ENCODE measurements at places on chromosomes 7 and 10. TPM values are rescaled to one million over a fixed set of nuclear protein-coding genes. Genes with fewer than 3 reads are reported as not detected.

GRCh38 chr7:72445075-72445474, 32.9 kb upstream of the CALN1 start:
- no peaks in the 10 kb centered on the region for H3K36me3 ChIP-seq

- H3K36me3 ChIP-seq = peaks cover 50% of the 10 kb centered on the region
- no peak overlapping the region for H3K4me3 ChIP-seq
- no peak overlapping the region for H3K27ac ChIP-seq
- H3K27me3 ChIP-seq = no peaks in the 10 kb centered on the region
- no peak for DNase-seq
Measured at GRCh38 chr7:151565541-151565940, 45.8 kb upstream of the RHEB start.

GRCh38 chr7:116832692-116833091, 29.7 kb upstream of the CAPZA2 start:
- peaks cover 3% of the 10 kb centered on the region for H3K4me1 ChIP-seq
- DNase-seq = no peak
- no peak overlapping the region for H3K27ac ChIP-seq
- H3K4me3 ChIP-seq = no peak overlapping the region
- no peaks in the 10 kb centered on the region for H3K36me3 ChIP-seq

- H3K27ac ChIP-seq = no peak overlapping the region
- no peak for DNase-seq
- no peaks in the 10 kb centered on the region for H3K27me3 ChIP-seq
- peaks cover 2% of the 10 kb centered on the region for H3K4me1 ChIP-seq
Measured at GRCh38 chr10:48333856-48334255, 27.4 kb downstream of the MAPK8 start.

DNA sequence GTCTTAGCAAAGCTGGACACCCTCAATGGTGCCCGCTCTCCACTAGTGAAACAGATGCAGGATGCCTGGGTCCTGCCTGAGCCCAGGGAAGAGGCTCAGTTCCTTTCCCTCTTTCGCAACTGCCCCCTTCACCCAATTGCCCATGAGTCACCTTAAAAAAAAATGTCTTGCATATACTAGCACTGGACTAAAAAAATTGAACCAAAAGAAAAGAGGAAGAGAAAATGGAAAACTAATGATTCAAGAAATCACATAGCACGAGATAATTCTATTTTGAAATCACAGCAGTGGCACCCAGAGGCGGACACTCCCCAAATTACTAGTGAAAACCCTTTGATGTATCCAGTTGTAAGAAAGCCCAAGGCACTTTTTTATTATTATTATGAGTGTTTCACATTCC, 972.5 kb downstream of the LRMDA start:
- no peak for DNase-seq
- no peaks in the 10 kb centered on the region for H3K27me3 ChIP-seq
- H3K27ac ChIP-seq = no peak overlapping the region
- H3K36me3 ChIP-seq = no peaks in the 10 kb centered on the region
- H3K4me1 ChIP-seq = no peaks in the 10 kb centered on the region

GRCh38 chr10:27695706-27696105, 49.9 kb downstream of the MKX start:
- DNase-seq = no peak
- H3K27me3 ChIP-seq = peaks cover 6% of the 10 kb centered on the region
- no peaks in the 10 kb centered on the region for H3K36me3 ChIP-seq
- no peak overlapping the region for H3K27ac ChIP-seq
- H3K4me3 ChIP-seq = no peak overlapping the region

Gene RPEL1
- polyA plus RNA-seq = 0.08 TPM

Gene TMEM213
- polyA plus RNA-seq = not detected

Gene CDHR1
- 0.02 TPM for polyA plus RNA-seq

Gene BLOC1S2
- polyA plus RNA-seq = 30.4 TPM
